ENCODE measurements at places on chromosomes 13 and 19. TPM values are rescaled to one million over a fixed set of nuclear protein-coding genes. Genes with fewer than 3 reads are reported as not detected.
A peak's percentile ranks its signal among the peaks of the same experiment; 100 is the strongest.

DNA sequence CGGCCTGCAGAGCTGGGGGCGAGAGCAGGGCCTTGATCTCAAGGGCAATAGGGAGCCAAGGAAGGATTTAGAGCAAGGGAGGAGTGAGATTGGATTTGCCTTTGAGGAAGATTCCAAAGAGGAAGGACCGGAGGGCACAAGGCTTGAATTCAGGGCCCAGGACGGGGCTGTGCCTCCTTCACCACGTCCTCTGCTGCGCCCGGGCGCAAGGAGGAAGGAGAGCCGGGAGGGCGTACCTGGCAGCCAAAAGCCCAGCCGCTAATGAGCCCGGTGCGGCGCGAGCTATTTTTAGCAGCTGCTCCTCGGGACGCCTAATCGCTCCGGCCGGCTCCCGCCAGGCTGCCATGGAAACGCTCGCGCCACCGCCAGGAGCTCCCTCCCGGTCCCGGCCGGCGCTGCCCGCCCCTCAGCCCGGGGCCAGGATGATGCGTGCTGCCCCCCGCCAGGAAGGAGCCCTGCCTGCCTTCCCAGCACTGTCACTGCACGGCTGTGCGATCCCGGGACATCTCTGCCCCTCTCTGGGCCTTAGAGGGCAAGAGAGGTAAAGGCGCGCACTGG, 31.3 kb downstream of the TINCR start:
- DNase-seq: no peak

GRCh38 chr19:57031106-57031505, 88.7 kb upstream of the USP29 start:
- no peak for DNase-seq

DNA sequence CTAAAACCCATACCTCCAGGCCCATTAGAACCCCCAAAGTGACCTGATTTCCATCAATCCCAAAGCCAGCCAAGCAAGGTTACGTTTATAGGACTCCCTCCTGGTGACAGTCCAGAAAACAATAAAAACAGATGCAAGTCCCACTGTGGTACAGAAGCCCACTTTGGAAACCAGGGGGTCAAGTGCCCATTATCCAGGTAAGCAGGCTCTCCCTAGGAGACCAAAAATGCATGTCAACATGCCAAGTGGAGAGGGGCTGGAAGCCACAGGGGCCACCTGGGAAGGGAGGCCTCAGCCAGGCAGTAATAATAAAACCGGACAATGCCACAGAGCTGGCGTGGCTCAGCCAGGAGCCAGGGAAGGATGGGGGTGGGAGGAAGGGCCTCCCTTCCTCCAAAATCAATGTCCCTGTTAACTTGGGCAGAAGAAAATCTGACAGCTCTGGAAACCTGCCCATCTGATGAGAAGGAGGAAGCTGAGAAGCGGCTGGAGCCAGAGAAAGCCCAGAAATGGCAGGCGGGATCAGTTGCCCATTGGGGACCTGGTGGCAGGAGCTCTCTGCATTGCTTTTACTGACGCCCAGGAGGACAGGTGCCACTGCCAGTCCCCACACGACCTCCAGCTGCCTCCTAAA, 160.4 kb downstream of the ZIC5 start:
- no peak for DNase-seq

- DNase-seq: no peak
Observed at GRCh38 chr19:14733574-14733973, 43.7 kb downstream of the ZNF333 start.

DNA sequence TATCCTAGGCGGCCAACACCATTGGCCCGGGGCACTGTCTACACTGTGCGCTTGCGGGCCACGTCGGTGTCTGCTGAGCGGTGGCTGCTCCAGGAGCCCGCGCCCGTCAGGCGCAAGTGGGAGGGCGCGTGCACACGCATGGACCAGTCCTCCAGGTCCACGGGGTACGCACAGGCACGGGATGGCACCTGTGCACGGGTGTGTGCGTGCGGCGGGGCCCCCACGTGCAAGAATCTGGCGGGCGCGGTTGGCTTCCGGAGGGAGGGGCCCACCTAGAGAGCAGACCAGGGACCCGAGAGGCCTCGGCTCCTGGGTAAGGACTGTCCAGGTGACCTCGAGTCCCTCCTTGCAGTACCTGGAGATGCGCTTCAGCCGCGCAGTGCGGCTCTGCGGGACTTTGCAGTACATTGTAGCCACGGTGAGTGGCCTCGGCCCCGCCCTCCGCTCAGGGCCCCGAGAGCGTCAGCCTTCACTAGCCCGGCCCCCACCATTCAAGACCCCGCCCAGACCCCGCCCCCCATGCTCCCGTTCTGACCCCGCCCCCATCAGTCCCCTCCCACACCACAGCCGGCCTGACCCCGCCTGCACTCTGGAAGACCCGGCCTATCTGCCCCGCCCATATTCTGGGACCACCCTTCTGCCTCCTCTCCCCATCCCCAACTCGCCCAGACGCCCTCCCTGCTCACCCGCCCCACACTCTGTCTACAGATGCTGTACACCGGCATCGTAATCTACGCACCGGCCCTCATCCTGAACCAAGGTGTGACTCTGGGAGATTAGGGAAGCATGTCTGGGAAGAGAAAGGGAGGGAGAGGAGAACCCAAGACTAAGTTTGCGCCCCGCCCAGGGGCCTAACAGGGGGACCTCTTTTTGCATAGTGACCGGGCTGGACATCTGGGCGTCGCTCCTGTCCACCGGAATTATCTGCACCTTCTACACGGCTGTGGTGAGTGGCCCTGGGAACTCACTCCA, 2.3 kb downstream of the SLC5A5 start:
- peak; percentile 59 for DNase-seq

KIR2DL3 gene
- not detected for total RNA-seq

PSG1 gene
- not detected for total RNA-seq

DNA sequence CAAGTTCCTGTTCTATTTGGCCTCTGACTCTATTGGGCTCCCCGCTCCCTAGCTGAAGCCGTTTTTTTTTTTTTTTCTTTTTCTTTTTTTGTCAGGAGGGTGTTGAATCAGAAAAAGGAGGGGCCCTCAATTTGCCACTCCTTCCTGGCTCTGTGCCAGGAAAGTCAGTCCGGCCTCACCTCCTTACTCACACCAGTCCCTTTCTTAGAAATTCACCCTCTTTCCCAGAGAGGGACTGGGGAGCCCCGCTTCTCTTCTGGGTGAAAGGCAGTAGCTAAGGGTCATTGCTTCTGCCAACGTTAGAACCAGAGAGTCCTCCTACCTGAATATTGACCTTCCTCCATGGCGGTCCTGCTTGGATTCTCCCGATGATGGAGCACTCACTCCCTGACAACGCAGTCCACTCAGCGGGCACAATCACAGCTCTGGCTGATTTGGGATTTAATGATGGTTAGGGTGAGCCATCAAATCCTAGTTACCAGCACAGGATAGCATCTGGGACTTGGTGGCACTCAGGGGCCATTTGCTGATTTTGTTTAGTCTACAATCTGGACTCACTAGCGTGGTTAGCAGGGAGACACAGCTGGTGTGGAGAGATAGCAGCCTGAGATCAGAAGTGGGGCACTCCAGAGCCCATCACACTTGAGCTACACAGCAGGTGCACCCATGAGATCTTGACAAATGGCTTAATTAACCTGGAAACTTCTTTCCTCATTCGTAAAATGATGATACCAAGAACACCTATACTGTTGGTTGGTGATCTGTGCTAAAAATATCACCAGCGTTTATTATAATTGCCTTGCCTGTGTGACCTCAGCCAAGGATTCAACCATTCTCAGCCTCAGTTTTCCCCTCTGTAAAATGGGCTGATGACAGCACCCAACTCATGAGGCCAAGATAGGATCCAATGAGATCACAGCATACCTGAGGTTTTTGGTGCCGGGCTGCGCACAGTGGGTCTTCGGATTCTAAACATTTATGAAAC, 2.2 kb downstream of the FCER2 start:
- no peak for DNase-seq

GRCh38 chr19:36113894-36114720, 568 bp downstream of the POLR2I start:
- DNase-seq: peak; percentile 41

DNA sequence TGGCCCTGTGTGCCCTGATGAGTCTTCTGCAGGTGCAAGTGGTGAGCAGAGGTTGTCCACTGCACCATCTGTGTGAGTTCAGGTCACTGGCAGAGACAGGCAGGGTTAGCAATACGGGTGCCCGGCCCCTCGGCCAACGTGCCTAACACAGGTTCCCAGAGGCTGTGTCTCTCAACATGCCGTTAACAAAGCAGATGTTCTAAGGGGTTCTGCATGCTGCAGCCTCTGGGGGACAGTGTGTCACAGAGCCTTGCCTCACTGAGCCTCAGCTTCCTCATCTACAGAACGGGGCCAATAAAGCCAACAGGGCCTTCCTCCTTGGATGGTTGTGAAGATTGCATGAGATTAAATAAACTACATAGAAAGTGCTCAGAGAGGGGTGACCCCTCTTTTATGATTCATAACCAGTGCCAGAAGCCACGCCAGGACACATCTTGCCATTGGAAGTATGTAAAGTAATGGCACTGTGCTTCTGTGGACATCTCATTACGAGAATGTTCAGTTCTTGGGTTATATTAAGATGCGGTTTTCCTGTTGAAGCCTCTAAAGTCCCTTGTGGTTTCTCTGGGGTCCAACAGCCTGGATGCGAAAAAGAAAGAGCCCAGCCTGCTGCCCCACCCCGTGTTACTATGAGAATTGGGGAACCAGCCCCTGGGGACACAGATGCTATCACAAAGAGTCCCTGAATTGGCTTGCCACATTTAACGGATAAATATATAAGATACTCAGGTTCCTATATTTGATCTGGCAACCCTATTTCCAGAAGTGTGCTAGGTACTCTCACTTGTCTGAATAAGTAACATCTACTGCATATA, 11.2 kb upstream of the ARHGEF18 start:
- no peak for DNase-seq

NLRP5 gene
- total RNA-seq: not detected

IZUMO2 gene
- not detected for total RNA-seq

PNMA8B gene
- total RNA-seq: 0.59 TPM
